ENCODE measurements at places on chromosomes 1 and 21.
A peak's percentile ranks its signal among the peaks of the same experiment; 100 is the strongest.

DNA sequence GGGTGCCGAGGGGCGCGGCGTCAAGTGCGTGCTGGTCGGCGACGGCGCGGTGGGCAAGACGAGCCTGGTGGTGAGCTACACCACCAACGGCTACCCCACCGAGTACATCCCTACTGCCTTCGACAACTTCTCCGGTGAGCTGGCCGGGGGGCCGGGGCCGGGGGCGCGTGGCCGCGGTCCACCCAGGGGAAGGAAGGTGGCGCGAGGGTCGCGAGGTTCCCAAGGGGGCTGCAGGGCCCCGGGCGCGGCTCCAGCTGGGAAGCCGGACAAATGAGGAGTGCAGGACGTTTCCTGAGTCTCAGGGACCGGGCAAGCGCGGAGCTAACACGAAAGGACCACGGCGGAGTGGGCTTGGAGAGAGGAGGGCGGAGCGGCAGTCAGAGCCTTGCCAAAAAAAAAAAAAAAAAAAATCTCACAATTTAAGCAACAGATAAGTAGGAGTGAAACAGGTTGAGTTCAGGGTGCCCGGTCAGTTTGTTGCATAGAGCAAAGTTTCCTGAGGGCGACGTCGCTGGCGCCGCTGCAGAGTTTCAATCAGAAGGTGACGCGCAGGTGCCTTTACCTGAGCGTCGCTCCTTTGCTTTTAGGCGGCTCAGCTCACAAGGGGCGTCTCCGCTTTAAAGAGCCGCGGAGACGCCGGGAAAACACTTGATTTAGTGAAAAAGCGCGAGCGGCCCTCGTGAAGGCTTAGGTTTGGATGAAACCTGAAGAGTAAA lies 750 bp downstream of the RHOU start:
- DNase-seq = peak; percentile 48

DNA sequence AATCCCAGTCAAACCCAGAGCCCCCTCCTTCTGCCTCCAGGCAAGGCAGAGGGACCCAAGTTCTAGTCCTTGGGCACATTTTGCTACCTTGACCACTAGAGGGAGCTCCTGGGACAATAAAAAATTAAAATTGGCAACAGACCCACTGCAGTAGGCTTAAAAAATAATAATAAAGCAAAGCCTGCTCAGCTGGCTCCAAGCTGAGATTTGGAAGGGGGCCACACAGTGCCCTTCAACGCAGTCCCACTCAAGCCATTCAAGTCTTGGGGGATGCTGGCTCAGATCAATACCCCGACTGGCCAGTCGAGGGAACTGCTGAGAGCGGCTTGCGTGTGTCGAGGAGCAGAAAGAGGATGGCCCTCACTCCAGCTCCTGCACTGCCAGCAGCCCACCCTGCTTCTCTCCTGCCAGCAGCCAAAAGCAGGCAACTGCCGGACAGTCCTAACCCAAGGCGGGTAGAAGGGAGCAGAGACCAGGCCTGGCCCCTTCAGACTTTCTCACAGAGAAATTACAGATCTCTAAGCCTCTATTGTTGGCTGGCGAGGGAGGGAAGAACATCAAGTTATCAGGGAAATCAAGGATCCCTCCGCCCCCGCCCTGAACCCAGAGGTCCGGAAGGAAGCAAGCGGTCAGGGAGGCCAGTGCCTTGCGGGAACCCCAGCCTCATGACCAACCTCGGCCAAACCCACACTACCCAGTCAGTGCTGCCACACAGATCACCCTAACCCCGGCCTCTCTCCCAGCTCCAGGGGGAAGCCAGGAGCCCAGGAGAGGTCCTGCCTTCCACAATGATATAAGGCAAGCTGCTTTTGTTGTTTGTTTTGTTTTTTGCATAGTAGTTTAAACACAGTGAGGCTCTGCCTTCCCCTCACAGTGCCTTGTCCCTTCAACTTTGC lies 4.9 kb upstream of the ALDH4A1 start:
- DNase-seq = peak; percentile 85

DNA sequence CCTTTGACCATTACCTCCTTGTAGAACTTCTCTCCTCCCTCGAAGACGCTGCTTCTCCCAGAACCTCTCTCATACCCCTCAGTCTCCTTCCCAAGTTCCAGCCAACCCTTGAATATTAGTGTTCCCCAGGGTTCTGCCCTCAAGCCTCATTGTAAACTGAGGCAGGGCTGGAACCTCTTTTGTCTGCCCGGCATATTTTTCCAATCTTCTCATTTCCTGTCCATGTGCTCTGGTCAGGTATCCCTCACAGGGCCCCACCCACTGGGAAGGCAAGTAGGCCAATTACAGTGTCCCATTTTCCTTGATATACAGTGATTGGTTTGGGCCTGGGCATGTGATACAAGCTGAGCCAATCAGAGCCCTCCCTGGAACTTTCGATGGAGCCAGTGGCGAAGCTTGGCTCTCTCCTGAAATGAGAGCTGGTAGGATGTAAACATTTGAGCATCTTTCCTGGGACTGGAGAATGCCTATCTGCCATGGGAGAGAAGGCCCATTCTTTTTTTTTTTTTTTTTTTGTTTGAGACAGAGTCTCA lies 57.1 kb upstream of the ID3 start:
- DNase-seq = no peak

DNA sequence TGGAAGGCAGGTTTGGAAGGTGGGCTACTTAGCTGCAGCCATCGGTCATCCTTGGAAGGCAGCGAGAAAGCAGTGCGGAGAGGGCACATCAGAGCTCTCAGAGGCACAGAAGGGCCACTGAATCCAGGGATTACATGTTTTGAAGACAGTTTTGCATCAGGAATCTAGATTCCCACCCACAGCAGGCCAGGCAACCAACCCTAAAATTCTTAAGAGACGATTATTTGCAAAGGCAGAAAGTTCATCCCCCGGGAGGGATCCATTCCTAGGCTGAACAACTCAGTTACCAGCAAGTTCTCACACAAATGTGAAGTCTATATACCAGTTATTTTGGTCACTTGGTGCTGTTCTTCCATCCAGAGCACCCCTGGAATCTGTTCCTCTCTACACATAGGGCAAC lies 457.3 kb upstream of the VAMP3 start:
- DNase-seq = no peak

- DNase-seq = no peak
Measured at GRCh38 chr1:27428316-27429028, 36.0 kb downstream of the GPR3 start.

DNA sequence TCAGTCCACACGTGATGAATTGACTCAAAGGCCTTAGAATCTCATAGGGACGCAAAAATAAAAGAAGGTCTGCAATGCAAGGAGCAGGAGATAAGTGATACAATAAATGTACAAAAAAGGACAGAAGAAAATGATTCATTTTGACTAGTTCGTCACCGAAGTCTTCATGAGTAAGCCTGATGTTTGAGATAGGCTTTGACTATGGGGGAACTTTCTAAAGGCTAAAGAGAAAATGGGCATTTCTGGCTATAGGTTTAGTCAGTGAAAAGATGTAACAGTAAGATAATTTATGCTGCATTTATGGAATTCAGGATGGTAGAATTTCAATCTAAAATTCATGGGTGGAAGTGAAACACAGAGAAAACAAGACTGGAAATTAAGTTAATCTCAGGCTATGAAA lies 163.0 kb downstream of the ADGRL4 start:
- DNase-seq = no peak

DNA sequence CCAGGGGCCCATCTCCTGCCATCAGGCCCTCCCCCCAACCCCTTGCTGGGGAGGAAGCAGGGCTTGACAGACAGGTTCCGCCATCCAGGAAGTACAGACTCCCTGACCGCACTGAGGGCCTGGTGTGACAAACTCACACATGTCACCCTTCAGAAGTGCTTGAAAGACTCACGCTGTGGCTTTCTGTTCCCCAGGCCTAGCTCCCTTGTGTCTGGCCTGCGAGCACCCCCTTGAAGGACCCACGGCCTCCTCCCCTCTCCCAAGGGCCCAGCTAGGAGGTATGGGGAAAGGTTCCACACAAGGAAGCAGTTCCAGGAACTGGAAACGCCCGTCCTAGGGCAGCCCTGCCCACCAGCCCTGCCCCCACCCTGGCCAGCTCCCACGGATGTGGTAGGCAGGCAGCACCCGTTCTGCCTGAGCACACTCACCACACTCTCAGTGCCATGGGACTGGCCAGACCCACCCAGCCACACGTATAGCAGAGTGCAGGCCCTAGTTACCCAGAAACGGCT lies 26.7 kb downstream of the SLC2A1 start:
- peak; percentile 81 for DNase-seq

DNA sequence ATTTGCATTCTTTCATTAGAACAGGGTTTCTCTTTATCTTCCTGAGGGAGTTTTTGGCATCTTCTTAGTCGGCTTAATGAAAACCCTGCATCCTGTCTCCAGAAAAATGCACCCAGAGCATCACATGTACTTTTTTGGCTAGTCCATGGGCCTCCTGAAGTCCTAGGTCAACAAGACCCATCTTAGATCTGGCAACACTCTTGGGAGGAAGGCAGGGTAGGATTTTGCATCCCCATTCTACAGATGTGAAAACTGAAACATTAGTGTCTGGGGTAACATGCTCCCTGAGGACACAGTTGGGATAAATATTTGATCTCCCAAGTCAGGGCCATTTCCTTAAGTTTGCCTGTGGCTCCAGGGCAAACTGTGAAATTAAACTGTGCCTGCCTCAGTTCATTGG lies 40.0 kb upstream of the HMGB4 start:
- DNase-seq = no peak

DNA sequence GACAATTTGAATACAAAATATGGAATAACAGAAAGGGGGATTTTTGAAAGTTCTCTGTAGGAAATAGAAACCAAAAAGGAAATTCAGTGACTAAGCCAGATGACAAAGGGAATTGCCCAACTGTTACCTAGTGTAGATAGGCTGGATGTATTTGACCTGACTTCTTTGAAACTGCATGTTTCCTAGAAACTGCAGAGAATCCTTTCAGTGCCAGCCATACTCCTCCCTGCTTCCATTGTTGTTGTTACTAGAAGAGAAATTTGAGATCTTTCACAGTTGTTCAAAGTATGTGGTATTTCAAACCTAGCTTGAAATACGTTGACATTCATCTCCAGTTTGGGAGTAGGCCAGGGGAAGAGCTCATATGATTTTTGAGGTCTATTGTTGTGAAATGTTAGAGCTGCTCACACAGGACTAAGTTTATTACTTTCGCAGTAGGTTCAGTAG lies 1.8 kb upstream of the GBP5 start:
- DNase-seq = peak; percentile 96

DNA sequence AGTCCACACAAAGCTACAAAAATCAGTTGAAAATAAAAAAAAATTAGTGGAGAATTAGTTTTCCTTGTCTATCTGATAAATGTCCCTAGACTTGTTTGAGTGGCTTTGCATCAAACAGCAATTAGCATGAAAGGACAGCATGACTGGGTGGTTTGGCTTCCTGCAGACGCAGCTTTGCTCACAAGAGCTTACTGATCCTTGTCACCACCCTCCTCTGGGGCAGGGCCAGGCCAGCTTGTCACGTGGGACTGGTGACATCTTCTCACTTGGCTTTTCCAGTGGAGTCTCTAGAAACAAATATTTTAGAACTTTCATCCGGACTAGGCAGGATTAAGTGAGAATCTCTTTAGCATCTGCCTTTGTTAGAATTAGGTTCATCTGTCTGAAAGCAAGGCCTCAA lies 76.0 kb upstream of the OLIG2 start:
- DNase-seq = no peak

GRCh38 chr1:147719711-147720225 lies 40.6 kb downstream of the GJA5 start:
- DNase-seq = no peak

GRCh38 chr1:55375617-55376258 lies 160.6 kb upstream of the USP24 start:
- DNase-seq = peak; percentile 32

- no peak for DNase-seq
Measured at GRCh38 chr1:223374064-223374610, 10.2 kb upstream of the SUSD4 start.

DNA sequence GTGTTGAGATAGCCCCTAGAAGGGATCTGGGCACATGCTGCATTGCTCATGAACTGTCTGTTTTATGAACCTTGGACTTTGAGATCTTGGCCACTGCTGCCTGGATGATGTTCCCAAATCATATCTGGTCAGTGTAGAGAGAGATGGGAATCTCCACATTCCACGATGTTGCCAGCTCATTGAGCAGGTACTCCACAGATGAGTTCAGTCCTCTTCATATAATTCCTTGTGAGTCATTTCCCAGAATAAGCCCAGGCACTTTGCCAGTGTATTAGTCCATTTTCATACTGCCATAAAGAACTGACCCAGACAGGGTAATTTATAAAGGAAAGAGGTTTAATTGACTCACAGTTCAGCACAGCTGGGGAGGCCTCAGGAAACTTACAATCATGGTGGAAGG lies 254.0 kb upstream of the RUNX1 start:
- DNase-seq = no peak

DNA sequence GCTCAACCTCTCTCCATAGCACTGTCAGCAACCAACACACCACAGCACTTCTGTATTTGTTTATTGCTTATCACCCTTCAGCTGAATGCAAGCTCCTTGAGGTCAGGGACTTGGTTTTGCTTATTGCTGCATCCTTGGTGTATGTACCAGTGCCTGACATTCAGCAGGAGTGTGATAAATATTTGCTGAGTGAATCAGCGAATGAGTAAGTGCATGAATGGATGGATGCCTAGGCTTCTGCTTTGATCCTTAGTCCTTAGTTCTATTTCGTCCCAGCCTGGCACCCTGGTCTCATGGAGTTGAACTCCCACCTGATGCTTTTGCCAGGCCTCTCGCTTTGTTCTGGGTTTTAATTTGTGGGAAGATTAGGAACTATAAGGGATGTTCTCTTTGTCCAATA lies 88.2 kb downstream of the ZSCAN20 start:
- no peak for DNase-seq

DNA sequence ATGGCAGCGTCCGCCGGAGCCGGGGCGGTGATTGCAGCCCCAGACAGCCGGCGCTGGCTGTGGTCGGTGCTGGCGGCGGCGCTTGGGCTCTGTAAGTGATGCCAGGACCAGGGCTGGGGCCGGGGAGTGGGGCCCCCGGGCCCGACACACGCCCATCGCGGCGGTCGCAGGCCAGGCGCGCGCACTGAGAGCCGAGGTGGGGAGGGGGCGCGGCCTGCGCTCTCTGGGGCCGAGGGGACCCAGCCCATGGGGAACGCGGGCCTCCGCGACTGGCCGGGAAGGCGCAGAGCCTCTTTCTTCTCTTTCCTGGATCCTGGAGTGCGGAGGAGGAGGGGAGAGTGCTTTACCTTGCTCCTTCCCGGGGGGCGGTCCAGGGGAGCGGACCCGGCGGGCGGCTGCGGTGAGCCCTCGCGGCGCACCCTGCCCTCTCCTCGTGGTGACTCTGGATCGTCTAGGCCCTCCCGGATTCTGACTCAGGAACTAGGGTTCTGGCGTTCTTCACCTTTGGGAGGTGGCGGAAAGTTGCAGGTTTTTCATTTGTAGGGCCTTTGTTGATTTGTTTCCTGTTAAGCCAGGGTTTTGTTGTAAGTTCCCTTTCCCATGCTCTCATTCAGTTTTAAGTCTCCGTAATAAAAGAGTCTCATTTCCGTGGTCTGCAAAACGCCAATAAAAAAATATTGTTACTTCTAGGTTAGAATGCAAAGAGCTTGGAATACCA lies 529 bp downstream of the MPZL1 start:
- DNase-seq = no peak

Data from CD4-positive, alpha-beta T cell treated with Interferon alpha-2 for 1 hour (primary cell).